ENCODE measurements at places on chromosomes 11 and 22.
A peak's percentile ranks its signal among the peaks of the same experiment; 100 is the strongest.

DNA sequence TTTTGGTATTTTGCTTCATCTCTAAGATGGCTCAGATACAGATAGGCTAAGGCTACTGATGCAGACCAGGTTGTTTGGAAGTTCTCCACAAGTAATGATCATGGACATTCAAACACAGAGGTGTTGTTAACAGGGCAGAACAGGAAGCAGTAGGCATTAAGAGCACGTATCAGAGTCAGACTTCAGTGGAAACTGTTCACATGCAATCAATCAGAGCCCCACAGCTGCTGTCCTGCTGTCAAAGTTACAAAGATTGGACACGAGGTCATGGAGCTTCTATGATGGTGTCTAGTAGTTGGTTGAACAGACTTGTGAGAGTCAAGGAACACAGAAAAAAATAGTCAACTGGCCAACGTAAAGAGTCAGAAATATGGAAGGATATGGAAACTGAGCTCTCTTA lies 19.8 kb downstream of the OR10D3 start:
- no peaks in the 10 kb centered on the region for H3K4me1 ChIP-seq
- peak overlapping the region; percentile 28 for H3K27ac ChIP-seq
- peaks cover 19% of the 10 kb centered on the region for H3K27me3 ChIP-seq
- no peak overlapping the region for H3K4me3 ChIP-seq
- no peaks in the 10 kb centered on the region for H3K36me3 ChIP-seq

DNA sequence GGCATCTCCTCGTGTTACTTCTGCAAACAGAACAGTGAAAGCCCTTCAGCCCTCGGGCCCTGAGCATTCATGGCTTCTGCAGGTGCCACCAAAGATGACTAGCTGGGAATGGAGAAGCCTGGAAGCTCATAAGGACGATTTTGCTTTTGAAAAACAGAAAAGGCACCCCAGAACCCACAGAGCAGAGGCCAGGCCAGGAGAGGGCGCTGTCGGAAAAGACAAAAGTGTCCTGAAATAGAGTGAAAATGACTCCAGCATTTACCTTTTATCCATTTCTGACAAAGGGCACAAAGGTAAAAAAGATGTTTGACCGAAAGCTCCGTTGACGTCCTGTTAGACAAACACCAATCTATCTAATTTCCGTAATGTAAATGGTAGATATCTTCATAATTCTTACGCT lies 37.6 kb downstream of the ZNF195 start:
- H3K4me3 ChIP-seq: no peak overlapping the region
- peaks cover 25% of the 10 kb centered on the region for H3K27me3 ChIP-seq
- DNase-seq: peak; percentile 19
- no peak overlapping the region for H3K27ac ChIP-seq
- peaks cover 6% of the 10 kb centered on the region for H3K36me3 ChIP-seq

GRCh38 chr11:45683271-45684058 lies 18.0 kb upstream of the CHST1 start:
- no peaks in the 10 kb centered on the region for H3K4me1 ChIP-seq
- H3K27me3 ChIP-seq: peaks cover 33% of the 10 kb centered on the region
- no peak overlapping the region for H3K4me3 ChIP-seq
- DNase-seq: no peak

- peaks cover 18% of the 10 kb centered on the region for H3K4me1 ChIP-seq
- no peak for DNase-seq
- peak overlapping the region; percentile 15 for H3K27ac ChIP-seq
- H3K4me3 ChIP-seq: peak overlapping the region; percentile 84
- peaks cover 48% of the 10 kb centered on the region for H3K27me3 ChIP-seq
These were observed 1.3 kb upstream of the SCARF2 start for GRCh38 chr22:20438678-20439492.

DNA sequence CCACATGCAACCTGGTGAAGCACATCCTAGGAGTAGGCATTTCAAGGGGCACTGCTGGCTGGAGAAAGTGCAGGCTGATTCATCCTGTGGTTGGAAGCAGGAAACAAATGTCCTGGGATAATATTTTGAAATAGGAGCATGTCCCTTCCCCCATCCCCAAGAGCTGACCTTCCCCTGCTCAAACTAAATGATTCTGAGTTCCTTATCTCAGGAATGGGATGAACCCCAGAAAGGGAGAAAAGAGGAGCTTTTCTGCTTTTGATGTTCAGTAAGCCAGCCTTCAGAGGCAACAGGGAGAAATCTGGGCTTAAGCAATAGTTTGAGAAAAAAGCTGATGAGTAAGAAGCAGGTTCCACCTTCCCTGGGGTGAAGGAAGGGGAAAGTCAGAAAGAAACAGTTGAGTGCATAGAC lies 19.5 kb upstream of the SPON1 start:
- no peak for DNase-seq
- peaks cover 4% of the 10 kb centered on the region for H3K36me3 ChIP-seq
- peaks cover 8% of the 10 kb centered on the region for H3K4me1 ChIP-seq

GRCh38 chr22:46655861-46656608 lies 35.8 kb downstream of the GRAMD4 start:
- no peak overlapping the region for H3K4me3 ChIP-seq
- H3K27me3 ChIP-seq: no peaks in the 10 kb centered on the region
- H3K4me1 ChIP-seq: peaks cover 43% of the 10 kb centered on the region
- no peak for DNase-seq
- no peak overlapping the region for H3K27ac ChIP-seq

DNA sequence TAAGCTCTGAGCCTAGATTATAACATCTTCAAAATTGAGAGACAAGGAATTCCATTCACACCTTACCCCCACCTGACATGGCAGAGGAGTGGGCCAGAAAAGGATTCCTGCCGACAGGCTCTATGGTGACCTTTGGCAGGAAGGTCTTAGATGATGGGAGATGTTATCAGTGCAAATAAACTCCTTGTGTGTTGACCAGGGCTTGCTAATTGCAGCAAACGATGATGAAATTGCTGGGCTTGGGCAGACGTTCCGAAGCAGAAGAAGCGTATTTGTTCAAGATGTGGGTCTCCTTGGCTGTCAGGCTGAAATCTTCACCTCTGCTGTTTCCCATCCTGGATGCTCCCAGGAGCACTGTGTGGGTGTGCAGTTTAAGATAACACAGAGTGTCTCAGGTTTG lies 183.7 kb upstream of the CADM1 start:
- H3K4me3 ChIP-seq: no peak overlapping the region
- no peak for DNase-seq
- no peaks in the 10 kb centered on the region for H3K4me1 ChIP-seq

- H3K4me3 ChIP-seq: no peak overlapping the region
- H3K4me1 ChIP-seq: no peaks in the 10 kb centered on the region
- no peaks in the 10 kb centered on the region for H3K27me3 ChIP-seq
- no peak overlapping the region for H3K27ac ChIP-seq
- H3K36me3 ChIP-seq: no peaks in the 10 kb centered on the region
These were observed 327.1 kb upstream of the MTNR1B start for GRCh38 chr11:92642177-92642931.

- peak; percentile 44 for DNase-seq
- peaks cover 29% of the 10 kb centered on the region for H3K4me1 ChIP-seq
- peak within 1 kb of the TSS; percentile 90 for H3K4me3 ChIP-seq
These were observed at the start of gene MTMR2 for GRCh38 chr11:95923728-95924413. Gene MTMR2, minus strand, starts transcription at chr11:95924107. Its CDS starts 153 bp downstream, at chr11:95923954.

DNA sequence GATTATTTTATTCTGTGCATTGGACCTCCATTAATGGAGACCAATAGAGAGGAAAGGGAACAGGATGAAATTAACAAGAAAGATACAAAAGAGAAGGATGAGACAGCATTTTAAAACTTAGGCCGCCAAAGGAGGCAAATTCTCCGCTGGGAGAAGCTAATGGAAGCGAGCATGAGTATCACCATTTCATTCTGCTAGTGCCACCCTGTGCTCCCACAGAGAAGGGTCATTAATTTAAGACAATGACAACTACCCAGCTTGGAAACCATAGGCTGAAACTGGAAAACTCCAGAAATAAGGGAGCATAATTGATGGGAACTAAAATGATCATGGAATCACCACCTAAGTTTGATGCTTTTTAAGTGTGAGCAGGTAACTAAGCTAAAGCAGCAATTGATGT lies 69.2 kb downstream of the SLC36A4 start:
- H3K4me1 ChIP-seq: no peaks in the 10 kb centered on the region
- no peaks in the 10 kb centered on the region for H3K36me3 ChIP-seq
- H3K27ac ChIP-seq: no peak overlapping the region
- no peak overlapping the region for H3K4me3 ChIP-seq
- DNase-seq: no peak

DNA sequence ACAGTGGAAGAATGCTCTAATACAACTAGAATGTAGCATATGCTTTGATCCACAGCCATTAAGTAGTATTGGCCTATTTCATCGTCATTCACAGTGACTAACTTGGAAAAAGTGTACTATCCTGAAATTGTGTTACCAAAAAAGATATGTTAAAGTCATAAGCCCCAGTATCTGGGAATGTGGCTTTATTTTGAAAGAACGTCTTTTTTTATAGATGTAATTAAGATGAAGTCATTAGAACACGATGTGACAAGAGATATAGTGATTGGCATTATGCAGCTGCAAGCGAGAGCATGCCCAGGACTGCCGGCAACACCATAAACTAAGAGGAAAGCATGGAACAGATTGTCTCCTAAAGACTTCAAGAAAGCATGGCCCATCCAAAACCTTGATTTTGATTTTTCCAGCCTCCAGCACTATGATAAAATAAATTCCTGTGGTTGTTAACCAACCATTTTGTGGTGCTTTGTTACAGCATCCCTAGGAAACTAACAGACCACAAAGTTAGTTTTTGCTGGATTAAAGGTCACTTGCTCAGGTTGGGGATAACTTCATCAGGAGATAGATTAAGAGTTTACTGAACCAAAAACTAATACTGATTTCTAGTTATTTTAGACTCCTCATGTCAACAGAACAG lies 870.6 kb upstream of the LRRC4C start:
- H3K4me3 ChIP-seq: no peak overlapping the region
- H3K27me3 ChIP-seq: no peaks in the 10 kb centered on the region
- H3K36me3 ChIP-seq: no peaks in the 10 kb centered on the region
- no peak overlapping the region for H3K27ac ChIP-seq

GRCh38 chr22:24703101-24703500 lies 71.4 kb downstream of the PIWIL3 start:
- H3K27me3 ChIP-seq: peaks cover 16% of the 10 kb centered on the region
- H3K27ac ChIP-seq: no peak overlapping the region
- no peaks in the 10 kb centered on the region for H3K36me3 ChIP-seq
- H3K4me1 ChIP-seq: no peaks in the 10 kb centered on the region

- H3K4me1 ChIP-seq: no peaks in the 10 kb centered on the region
- no peak overlapping the region for H3K4me3 ChIP-seq
- DNase-seq: no peak
These were observed 835.1 kb downstream of the NTM start for GRCh38 chr11:132205496-132205895.

- no peaks in the 10 kb centered on the region for H3K36me3 ChIP-seq
- peaks cover 8% of the 10 kb centered on the region for H3K27me3 ChIP-seq
- no peak for DNase-seq
- no peak overlapping the region for H3K27ac ChIP-seq
These were observed 18.1 kb downstream of the DUSP8 start for GRCh38 chr11:1553808-1554594.

GRCh38 chr11:118415062-118415738 lies 13.8 kb downstream of the ATP5MG start:
- H3K27me3 ChIP-seq: no peaks in the 10 kb centered on the region
- H3K4me3 ChIP-seq: no peak overlapping the region
- H3K36me3 ChIP-seq: no peaks in the 10 kb centered on the region
- peaks cover 11% of the 10 kb centered on the region for H3K4me1 ChIP-seq

DNA sequence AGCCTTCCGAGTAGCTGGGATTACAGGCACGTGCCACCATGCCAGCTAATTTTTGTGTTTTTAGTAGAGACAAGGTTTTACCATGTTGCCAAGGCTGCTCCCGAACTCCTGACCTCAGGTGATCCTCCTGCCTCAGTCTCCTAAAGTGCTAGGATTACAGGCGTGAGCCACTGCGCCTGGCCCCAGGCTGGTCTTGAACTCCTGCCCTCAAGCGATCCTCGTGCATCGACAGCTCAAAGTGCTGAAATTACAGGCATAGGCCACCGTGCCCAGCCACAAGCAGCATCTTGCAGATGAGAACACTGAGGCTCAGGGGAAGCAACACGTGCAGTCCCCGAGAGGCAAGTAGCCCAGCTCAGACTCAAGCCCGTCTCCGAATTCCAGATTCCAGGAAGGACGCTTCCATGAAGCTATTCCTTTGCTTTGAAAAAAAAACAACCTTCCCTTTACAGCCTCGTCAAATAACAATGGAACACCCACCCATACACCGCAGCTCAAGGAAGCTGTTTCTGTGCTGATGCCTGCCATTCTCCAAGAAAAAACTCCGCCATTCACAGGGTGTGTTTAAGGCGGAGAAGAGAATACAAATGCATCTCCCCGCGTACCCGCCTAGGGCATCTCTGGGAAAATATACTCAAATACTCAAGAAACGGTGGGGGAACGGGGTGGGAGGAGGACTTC lies 34.5 kb upstream of the PDGFB start:
- H3K27me3 ChIP-seq: peaks cover 39% of the 10 kb centered on the region
- no peaks in the 10 kb centered on the region for H3K36me3 ChIP-seq
- DNase-seq: no peak
- H3K4me1 ChIP-seq: no peaks in the 10 kb centered on the region
- H3K4me3 ChIP-seq: no peak overlapping the region

DNA sequence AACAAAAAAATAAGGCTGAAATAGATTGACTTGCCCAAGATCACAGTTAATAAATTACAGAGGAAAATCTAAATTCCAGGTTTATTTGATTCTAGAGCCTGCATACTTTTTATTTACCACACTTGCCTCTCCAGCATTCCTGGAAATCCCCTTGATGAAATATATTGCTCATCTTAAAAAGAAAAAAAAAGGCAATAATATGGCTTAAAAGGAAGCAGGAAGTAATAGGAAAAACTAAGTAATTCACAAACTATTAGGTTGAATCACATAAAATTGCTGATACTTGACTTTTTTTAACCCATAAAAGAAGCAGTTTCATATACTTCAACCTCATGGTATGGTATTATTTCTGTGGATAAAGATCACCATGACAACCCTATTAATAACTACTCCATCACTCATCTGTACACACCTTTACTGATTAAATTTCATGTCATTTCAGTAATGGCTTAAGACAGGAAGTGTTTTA lies 52.9 kb downstream of the COPB1 start:
- no peak overlapping the region for H3K4me3 ChIP-seq
- no peak overlapping the region for H3K27ac ChIP-seq
- H3K36me3 ChIP-seq: no peaks in the 10 kb centered on the region
- DNase-seq: no peak
- H3K4me1 ChIP-seq: peaks cover 13% of the 10 kb centered on the region

DNA sequence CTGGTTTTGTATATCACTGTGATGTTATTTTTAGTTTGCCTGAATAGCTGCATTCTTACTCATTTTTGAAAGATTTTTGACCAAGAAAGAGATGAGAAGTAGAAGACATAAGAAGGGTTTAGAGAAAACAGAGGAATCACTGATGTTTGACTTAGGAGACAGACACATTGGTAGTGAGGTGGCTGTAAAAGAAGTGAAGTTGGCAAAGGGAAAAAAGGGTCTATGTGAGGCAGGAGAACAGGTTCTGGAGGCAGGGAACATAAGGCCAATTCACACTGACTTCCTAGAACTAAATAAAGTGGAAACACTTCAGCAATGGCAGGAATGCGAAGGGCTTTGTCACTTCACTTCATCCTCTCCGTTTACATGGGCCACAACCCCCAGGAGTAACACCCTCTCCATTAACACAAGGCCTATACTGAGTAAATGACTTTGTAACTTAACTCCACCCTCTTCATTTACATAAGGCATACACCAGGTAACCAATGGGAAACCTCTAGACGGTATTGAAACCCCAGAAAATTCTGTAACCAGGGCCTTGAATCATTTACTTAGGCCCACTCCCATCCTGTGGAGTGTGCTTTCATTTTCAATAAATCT lies 36.5 kb downstream of the CTSC start:
- peaks cover 36% of the 10 kb centered on the region for H3K36me3 ChIP-seq
- no peak overlapping the region for H3K4me3 ChIP-seq

Measured in naive B cell (primary cell).